ENCODE measurements at places on chromosomes 3 and 15.
A peak's percentile ranks its signal among the peaks of the same experiment; 100 is the strongest.

GRCh38 chr15:62706317-62706716, 336.2 kb upstream of the TPM1 start:
- DNase-seq, result peak; percentile 1

DNA sequence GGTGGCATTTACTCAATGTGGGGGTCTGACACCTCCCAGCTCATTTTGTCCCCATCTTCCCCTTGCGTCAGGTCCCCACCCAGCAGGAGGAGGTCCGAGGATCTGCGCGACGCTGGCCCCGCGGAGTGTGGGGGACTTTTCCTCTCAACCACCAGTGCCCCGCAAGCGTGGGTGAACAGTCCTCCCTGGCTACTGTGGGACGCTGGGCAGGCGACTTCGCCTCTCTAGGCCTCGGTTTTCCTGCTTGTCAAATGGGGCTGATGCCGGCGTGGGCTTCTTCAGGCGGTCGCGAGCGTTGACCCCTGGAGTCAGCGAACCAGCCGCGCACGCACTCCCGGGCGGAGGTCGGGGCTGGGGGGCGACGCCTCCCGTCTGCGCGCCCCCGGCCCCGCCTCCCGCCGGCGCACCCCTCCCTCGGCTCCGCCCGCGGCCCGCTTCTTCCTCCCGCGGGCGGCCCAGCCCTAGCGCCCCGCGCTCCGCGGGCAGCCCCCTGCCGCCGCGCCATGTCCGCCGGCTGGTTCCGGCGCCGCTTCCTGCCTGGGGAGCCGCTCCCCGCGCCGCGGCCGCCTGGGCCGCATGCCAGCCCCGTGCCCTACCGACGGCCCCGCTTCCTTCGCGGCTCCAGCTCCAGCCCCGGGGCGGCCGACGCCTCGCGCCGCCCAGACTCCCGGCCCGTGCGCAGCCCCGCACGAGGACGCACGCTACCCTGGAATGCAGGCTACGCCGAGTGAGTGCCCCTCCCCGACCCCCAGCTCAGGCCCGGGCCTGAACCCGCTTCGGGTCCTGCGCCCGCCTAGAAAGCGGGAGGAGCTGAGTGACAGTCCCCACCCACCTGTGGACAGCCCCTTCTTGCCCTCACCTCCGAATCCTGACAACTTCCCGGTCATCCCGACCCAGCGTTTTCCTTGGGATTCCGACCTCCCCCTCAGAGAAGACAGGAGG, at the start of gene PPM1M:
Gene PPM1M, plus strand, starts transcription at position 438 of the 942 bp plus-strand sequence. Its CDS starts 66 bp downstream, at position 504.
- no peak for DNase-seq

DNA sequence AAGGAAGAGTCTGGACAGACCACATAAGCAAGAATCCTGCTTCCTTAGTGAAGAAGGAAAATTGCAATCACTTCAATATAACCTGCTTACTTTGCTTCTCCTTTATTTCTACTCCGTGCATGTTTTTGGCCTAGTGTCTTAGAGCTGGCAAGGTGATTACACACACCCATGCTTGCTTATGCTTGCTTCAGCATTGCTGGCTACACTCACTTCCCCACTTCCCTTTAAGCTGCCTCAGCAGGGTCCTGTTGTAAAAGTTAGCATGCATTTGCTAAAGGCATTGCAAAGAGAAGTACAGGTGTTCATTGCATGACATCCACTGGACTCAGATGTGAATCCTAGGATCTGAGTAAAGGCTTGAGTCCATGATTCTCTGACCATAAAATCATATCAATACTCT, 47.5 kb upstream of the STT3B start:
- DNase-seq, result no peak

DNA sequence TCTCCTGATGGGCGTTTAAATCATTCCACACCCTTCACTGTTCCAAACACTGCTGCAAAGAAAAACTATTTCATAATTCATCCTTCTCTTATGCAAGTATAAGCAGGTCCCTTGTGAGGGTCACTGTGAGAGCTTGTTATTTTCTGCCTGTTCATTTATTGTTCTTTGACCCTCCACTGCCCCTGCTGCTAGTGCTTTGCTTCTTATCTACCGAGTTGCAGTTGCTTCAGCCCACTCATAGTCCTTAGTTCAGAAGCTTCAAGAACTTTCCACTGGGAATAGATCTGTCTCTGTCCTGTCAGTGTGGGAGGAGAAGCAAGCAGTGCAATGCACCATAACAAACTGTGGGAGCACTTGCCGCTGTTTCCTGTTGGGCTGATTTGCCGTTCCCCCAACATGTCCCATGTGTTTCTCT, 39.8 kb downstream of the RIOX2 start:
- DNase-seq, result no peak

DNA sequence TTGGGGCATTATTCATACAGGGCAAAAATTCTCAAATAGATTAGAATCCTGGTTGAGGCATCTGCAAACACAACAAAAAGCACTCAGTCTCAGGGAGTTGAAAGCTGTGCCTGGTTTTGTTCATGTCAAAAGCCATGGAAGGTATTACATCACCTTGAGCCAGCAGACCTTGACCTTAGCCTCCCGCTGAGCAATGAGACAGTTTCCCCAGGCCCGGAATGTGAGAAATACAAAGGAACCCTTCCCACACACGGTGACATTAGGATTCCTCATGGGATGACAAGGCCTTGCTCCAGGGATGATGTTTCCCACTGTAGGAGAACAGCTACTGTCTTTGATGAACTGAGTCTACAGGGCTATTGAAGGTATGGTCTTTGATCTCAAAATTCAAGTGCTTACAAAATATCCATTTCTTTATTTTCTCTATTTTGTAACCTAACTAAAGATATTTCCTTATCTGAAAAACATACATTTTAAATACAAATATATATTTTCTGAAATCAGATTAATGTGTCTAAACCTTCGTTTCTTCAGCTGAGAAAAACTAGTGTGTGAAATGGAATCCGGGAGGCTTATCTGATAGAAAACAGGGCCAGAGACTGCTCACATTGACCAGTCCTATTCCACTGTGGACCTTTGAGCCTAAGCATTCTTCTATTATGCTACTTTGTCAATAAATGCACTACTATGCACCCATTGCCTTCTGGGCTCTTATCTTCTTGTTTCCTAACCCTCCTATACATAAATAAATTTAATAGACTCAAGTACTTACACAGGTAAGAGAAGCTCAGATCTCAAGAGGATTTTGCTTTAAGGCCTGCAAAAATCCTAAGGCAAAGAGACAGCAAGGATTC, 298.2 kb downstream of the KBTBD8 start:
- DNase-seq, result no peak

DNA sequence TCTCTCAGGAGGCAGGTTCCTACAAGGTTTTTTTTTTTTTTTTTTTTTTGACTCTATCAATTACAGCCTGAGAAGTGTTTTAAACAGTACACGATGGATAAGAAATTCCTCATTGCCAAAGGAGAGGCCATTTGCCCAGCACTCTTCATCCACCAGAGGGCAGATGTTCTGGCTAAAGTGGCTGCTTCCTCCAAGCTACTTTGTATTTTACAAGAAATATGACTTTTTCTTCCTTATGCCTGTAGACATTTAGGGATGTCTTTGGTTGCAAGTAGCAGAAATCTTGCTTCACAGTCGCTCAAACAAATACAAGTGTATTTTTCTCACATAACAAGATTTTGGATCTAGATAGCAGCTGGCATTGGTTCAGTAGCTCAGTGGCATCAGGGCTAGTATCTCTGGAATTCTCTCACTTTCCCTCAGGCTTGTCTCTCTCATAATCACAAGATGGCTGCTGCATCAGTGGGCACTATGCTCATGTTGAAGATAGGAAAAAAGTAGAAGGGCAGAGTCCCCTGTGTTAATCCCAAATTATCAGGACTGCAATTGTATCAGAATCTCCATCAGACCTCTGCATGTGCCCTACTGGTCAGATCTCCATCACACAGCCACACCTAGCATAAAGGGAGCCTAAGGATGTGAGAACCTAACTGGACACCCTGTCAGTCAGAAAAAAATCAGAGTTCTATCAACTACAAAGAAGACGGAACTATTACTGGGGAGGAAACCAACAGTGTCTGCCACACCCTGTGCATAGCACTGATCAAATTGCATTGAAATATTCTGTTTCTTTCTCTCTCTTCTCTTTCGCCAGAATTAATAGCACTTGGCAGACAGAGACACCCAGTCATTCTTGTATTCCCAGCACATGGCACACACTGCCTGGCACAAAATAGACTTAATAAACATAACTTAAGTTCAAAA, 138.9 kb upstream of the COL8A1 start:
- no peak for DNase-seq
